Calu3 (cell line): ENCODE measurements at places on chromosomes 11 and 22.

GRCh38 chr11:132941024-132941646 is 591.2 kb downstream of the OPCML start:
- DNase-seq: no peak

- DNase-seq: no peak
Measured at GRCh38 chr11:128765571-128766549, 72.0 kb downstream of the FLI1 start.

GRCh38 chr11:61917334-61918109 is at the start of gene RAB3IL1:
Gene RAB3IL1 (minus strand): TSS chr11:61917566. CDS start chr11:61917367, 199 bp downstream.
- DNase-seq: peak; percentile 42

DNA sequence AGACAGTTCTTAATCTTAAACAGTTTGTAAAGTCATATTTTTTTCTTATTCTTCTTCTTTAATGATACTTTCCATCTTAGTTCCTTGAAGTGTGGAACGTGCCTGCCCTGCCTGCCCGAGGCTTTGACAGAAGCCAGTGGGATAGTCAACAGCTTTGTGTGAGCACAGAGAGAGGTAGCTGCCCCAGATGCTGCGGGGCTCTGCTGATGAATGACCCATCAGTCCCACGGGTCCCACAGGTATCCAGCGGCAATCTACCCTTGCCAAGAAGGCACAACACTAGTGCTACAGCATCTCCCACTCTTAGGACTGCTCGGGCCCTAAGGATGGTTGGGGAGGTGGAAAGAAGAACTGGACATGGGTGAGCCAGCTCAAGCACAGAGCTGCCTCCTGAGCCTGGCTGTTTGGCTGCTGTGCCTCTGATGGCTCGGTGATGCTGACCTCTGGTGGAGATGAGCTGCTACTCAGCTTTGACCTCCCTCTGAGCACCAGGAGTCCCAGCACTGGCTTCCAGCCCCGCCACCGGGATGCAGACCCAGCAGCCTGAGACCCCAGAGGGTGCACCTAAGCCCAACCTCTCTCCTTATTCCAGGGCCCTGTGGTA is 11.8 kb upstream of the APLNR start:
- peak; percentile 80 for DNase-seq

GRCh38 chr11:128530118-128531074 is 57.0 kb downstream of the ETS1 start:
- no peak for DNase-seq

GRCh38 chr11:79263001-79263400 is 177.8 kb downstream of the TENM4 start:
- no peak for DNase-seq

DNA sequence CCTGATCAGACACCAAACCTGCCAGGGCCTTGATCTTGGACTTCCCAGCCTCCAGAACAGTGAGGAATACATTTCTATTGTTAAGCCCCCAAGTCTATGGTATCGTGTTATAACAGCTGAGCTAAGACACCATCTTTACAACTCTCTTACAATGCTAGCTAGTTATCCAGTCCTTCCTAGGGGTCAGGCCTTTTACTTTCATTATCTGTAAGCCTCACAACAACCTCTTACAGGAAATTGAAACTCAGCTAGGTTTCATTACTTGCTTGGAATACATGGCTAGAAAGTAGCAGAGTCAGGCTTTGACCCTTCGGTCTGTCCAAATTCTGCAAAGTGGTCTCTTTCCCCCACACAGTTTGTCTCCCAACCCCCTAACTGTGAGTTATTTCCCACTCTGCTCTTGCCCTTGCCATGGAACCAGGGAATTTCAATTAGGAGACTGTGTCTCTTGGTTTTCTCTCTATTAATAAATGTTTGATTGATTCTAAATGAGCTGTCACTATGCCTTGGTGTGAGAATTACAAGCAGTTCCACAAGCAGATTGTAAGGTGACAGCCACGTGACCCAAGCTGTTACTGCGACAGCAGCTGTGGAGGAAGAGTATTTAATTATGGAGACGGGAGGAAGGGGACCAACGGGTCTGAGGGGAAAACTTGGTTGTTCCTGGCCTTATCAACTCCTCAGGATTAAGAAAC is 38.4 kb upstream of the CLMP start:
- no peak for DNase-seq

GRCh38 chr11:59787816-59788215 is 22.8 kb downstream of the MRPL16 start:
- no peak for DNase-seq

DNA sequence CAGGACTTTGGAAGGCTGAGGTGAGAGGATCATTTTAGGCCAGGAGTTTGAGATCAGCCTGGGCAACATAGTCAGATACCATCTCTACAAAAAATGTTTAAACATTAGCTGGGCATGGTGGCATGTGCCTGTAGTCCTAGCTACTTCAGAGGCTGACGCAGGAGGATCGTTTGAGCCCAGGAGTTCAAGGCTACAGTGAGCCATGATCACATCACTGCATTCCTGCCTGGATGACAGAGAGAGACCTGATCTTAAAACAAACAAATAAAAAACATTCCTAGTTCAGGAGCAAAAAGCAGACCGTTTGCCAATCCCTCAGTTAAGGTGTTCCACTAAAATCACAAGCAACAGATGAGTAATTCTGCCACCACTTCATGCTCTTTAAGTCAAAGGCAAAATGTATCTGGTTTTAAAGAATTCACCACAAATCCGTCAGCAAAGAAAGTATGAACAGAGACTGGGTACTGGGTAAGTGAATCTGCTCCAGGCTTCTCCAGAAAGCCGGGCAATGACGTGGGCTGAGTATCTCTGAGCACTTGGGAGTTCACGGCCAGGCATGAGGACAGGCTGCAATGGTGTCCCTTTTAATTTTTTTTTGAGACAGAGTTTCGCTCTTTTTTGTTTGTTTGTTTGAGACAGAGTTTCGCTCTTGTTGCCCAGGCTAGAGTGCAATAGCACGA is 19.5 kb downstream of the CLTCL1 start:
- DNase-seq: no peak

- no peak for DNase-seq
Measured at GRCh38 chr22:40960145-40960544, 9.0 kb downstream of the RBX1 start.

- no peak for DNase-seq
Measured at GRCh38 chr11:104855965-104856364, 42.3 kb downstream of the CASP12 start.

GRCh38 chr22:17779286-17780115 is 5.2 kb upstream of the BID start:
- DNase-seq: no peak
